ENCODE measurements at places on chromosomes 6 and 20. TPM values are rescaled to one million over a fixed set of nuclear protein-coding genes. Genes with fewer than 3 reads are reported as not detected.

DNA sequence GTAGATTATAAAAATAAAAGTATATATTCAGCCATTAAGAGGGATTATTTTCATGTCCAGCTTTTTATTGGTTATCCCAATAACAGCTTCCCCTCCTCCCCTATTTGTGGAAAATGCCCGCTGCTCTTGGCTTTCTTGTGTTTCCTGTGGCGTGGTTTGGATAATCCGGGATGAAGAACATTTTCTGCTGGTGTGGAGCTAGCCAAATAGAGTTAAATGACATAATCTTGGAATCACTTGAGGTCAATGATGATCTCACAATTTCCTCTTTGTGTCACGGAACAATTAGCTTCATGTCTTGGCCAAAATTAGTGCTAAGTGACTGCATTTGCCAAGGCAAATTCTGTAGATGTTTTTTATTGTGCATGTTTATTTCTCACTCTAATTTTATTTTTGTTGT is 394.0 kb downstream of the LAMA2 start:
- DNase-seq = no peak

PRICKLE4 gene
- total RNA-seq = 4.5 TPM

GRCh38 chr6:106397431-106397830 is 36.9 kb downstream of the CRYBG1 start:
- no peak for DNase-seq

DNA sequence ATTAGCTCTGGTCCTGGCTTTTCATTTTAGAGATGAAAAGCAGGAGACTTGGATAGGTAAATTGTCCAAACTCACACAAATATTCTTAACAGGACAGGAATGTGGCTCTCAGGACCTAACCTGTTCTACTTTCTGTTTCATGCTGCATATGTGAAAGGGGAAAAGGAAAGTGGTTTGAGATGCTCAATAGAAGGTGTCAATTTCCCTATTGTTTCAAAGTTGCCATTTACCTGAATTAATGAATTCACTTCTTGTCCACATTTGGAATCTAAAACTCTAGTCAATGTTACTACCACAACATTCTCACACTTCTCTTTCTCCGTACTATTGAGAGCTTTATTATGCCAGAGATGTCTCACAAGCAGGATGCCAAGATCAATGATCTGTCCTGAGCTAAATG is 4.8 kb upstream of the EFHC1 start:
- DNase-seq = no peak

DNA sequence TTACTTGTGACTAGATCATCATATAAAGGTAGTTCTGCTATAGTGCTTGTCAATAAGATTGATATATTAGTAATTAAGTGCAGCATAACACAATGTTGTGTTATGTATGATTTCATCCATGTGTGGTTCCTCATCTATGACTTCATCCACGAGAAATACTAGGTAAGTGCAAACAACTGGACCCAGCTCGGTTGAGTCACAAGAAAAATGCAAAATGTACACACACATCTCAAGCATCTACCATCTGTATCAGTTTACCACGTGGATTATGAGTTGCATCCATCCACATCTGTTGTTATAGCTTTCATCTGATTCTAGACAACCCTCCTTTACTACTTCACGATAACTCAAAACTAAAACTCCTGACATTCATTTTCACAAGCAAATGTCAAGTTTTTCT is 517.0 kb upstream of the CITED2 start:
- no peak for DNase-seq

GRCh38 chr6:67694127-67694526 is 941.0 kb upstream of the ADGRB3 start:
- DNase-seq = no peak

- no peak for DNase-seq
Observed at GRCh38 chr6:152170702-152171667, 363.5 kb downstream of the ESR1 start.

GRCh38 chr6:32973144-32974015 is 5.0 kb downstream of the BRD2 start:
- DNase-seq = no peak

TNF gene
- total RNA-seq = 0.60 TPM

GRCh38 chr6:111231090-111231459 is 143.8 kb downstream of the SLC16A10 start:
- DNase-seq = no peak

GMPR gene
- 4.0 TPM for total RNA-seq

DNA sequence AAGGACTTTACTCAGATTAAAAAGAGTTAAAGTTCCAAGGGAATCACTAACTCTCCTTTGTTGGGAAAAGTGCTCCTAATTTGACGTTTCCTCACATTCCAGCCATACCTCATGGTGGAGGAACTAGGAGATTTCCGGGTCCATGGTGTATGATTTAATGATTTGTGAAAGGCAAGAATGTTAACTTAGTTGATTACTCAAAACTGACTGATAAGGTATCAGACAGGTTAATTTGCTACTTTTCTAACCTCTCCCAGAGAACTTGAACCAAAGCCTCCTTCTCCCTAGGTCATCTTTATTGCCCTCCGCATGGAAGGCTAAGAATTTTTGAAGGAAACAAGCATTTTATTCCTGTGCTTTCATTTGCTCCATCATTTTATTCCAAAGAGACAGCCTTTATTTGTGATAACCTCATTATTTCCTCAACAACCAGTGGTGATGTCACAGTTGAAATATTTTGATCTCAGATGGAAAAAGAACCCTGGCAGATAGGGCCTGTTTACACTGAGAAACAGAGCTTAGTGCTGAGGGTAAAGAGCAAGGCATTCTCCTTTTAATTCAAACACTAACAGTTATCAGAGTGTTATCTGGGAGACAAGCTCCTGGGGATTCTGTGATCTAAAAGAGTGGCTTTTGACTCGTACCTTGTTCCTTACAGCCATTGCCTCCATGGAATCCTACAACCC is 57.4 kb upstream of the BMP2 start:
- no peak for DNase-seq

ZNF165 gene
- total RNA-seq = 4.0 TPM

GRCh38 chr6:44166591-44167184 is 8.1 kb downstream of the CAPN11 start:
- DNase-seq = no peak

DNA sequence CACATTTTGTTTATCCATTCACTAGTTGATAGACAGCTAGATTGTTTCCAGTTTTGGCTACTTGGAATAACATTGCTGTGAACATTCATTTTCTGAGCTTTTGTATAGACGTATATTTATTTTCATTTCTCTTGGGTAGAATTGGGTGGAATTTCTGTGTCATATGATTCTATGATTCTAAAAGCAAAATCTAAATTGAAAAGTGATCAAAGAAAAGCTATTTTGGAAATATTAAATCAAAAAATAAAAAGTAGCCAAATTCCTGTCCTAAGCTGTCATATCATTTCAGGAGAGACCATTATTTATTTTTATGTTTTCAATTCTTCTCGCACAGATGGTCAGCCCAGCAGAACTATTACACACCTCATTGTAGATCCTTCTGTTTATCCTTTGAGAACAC is 229.2 kb downstream of the COL12A1 start:
- DNase-seq = no peak

DNA sequence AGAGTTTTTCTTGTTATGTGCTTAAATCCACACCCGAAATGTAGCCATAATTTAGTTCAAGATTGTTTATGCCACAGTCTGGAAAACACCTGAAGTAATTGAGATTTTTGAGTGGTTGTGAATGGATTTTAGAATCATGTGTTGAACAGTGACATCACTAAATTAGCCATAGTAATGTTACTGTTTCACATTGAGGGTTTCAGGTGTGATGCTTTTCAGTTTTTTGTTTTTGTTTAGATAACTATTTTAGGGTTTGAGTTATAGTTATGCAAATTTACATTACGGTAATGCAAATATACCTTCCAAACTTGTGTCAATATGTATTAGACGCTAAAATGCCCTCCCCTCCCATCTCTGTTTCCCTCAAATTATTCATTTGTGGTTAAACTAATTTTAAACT is 22.9 kb downstream of the QKI start:
- DNase-seq = no peak

- no peak for DNase-seq
Observed at GRCh38 chr6:89942601-89943000, 48.3 kb downstream of the GJA10 start.

MAP1LC3A gene
- total RNA-seq = 42.2 TPM

DNA sequence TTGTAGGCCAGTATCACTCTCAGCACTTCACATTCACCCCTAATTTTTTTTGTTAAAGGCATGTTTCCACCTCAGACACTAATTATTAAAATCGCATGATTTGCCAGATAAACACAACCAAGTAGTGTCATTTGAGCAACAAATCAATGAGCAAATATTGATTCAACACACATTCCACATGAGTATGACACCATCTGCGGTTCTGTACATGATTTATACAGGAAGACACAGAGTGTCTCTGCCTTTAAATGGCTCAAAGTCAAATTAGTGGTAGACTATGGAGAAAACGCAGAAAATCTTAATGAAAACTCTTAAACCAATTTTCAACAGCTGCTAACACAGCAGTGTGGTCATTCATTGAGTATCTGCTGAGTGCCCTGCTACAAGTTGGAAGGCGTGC is 300.2 kb downstream of the SOX4 start:
- DNase-seq = no peak

DNA sequence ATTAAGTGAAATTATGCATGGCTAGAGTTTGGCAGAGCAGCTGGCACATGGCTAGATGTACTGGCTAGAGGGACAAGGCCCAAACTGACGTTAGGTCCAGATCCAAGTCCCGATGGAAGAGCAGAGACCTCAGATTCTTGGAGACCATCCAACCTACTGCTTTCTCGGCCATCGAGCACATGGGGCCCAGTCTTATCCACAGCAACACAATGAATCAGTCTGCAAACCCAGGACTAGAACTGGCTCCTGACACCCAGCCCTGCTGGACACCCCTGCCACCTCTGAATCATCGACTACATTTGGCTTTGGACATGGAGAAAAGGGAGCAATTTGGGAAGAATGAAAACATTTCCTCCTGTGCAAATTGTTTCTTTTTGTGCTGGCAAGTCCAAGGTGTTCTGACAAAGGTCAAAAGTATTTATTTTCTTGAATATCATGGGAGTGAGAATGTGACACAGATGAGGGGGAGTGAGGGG is 23.9 kb upstream of the YWHAB start:
- no peak for DNase-seq

LY6G6F gene
- not detected for total RNA-seq

ECT2L gene
- 0.40 TPM for total RNA-seq

DNA sequence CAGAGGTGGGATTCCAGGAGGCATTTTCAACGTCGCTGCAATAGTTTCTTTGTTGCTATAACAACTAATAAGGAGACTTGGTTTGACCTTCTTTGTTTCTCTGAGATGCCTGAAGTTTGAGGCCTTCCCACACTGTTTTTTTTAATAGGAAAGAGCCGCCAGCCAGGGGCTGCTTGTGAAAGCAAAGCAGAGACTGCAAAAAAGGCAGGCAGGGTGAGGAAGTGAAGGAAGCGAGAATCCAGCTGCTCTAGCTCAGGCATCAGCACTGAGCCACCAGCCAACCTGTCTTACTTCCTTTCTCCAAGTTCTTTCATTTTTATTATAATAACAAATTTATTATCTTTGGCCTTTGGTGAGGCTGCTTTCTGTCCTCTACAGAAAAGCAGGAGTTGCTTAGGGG is 179.1 kb downstream of the DOK5 start:
- DNase-seq = no peak

- DNase-seq = no peak
Observed at GRCh38 chr6:155314773-155315515, 660 bp upstream of the TFB1M start.

DNA sequence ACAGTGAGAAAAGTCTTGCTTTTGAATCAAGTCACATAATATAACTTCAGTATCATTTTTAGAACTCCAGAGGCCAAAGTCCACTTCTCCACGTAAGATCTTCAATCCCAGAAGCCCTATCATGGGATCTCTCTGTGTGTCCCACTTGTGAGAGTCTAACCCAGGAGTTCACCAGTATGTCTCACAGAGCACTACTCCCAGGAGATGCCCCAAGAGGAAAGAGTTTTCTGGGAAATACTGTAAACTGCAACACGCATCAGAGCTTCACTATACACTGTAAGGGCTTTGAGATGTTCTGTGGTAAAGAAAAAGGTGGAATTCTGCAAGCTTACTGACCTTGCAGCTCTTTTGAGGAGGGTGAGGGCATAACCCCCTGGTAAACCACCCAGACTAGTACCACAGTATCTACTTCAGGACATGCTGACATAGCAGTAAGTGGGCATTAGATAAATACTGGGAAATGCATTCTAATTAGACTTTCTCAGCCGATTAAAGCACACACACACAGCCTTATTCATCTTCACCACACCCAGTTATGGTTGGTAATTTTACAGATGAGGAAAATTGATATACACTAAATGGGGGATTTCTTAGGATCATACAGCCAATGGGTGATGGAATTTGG is 12.3 kb downstream of the DCBLD1 start:
- DNase-seq = no peak

DNA sequence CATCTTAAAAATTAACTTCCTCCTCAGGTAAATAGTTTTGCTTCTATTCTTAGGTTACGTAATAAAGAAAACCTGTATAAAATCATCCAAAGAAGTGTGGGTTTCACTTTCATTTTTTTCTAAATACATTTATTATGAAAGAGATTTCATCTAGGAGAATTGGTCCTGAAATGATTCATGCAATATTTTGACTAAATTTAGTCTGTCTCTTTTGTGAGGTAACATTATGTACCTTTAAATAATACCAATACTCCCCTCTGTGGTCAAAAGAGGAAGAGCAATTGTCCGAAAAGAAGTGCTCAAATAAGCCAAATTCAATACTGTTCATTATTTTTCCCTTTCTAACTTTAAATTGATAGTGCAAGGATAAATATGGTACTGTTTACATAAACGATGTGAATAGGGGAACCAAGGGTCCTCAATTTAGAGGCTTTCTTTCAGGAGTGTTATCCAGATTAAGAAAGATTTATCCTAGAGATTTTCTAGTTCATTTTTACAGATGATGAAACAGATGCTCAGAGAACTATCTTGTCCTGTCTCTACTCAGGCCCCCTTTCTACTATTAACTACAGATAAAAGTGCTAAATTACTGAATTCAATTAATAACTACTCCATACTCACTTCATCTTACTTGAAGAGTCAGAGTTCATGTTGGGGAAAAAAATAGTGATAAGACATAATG is 26.2 kb downstream of the CYP39A1 start:
- DNase-seq = no peak

SLC22A2 gene
- not detected for total RNA-seq

TTI1 gene
- total RNA-seq = 33.7 TPM

GRCh38 chr20:44649976-44650375 is 1.5 kb downstream of the ADA start:
- DNase-seq = no peak

OR2H2 gene
- total RNA-seq = not detected

- DNase-seq = no peak
Observed at GRCh38 chr6:70725817-70726415, 58.2 kb downstream of the SMAP1 start.

DNA sequence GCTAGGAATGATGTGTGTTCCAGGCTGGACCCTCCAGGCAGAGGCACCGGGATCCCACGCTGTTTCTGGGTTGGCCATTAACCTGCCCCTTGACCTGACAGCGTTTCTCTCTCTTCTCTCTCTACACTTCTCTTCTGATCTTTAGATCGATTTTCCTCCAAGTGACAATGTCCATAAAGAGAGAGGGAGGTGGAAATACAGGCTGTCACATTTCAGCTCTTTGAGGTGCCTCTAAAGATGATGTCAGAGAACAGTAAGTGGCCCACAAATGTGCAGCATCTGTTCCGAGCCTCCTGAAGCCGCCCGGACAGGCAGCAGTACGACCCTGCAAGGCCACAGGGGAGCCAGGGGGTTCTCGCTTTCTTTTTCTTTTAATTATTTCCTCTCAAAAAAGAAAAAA is 2.5 kb upstream of the SLCO4A1 start:
- DNase-seq = no peak

GRCh38 chr20:3803854-3804253 is 7.7 kb downstream of the CDC25B start:
- DNase-seq = no peak

HLA-A gene
- total RNA-seq = 112 TPM

SPATA25 gene
- total RNA-seq = 3.4 TPM

BHLHE23 gene
- not detected for total RNA-seq
